ENCODE measurements at places on chromosomes 5 and 9.

GRCh38 chr9:87346061-87346665, 151.5 kb upstream of the DAPK1 start:
- DNase-seq = no peak

- DNase-seq = no peak
Measured at GRCh38 chr5:154138701-154139100, 51.8 kb upstream of the GALNT10 start.

GRCh38 chr5:80860924-80861613, 99.1 kb upstream of the RASGRF2 start:
- DNase-seq = no peak

DNA sequence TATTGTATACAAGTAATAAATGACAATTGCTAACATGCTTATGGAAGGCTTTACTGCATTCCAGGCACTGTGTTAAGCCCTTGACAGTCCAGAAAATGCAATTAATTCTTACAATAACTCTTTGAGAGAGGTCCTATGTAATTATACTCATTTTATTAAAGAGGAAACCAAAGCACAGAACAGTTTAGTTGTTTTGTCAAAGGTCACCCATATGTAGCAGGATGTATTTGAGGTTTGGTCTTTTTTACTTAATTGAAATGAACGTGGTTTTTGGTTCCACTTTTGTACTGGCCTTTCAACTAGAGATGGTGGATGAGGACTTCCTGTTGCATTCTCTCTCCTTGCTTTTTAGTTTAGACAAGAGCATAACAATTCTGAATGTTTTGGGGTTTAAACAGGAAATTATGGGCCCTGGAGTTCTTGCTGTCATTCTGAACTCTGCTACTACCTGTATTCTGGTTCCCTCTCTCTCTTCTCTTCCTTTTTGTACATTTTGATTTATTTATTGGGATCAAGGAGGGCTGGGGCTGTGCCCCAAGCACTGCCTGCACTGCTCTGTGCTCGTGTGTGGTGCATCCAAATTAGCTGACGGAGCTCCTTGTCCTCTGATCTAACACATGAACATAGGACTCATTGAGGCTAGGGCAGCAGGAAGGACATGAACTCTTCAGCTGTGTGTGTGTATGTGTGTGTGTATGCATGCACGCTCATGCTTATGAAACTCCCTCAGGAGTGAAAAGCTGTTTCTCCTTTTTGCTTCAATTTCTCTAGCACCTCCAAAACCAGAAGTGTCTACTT, 47.4 kb downstream of the SLC28A3 start:
- DNase-seq = no peak

DNA sequence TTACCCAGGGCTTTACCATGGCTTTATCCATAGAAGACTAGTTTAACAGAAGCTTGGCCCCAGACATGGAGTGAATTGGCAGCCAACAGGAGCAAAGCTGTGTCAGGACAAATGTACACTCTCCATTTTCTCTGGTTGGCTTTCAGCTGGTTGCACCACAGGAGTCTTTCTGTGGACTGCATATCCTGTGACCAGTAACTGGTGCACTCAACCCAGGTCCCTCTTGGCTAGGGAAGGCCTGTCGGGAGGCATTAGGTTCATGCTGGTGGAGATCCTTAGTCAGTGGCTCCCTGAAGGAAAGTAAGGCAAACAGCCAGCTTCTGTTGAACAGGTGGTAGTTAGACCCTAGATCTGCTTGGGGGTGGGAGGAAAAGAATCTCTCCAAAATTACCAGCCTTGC, 146.9 kb upstream of the TLX3 start:
- DNase-seq = no peak

DNA sequence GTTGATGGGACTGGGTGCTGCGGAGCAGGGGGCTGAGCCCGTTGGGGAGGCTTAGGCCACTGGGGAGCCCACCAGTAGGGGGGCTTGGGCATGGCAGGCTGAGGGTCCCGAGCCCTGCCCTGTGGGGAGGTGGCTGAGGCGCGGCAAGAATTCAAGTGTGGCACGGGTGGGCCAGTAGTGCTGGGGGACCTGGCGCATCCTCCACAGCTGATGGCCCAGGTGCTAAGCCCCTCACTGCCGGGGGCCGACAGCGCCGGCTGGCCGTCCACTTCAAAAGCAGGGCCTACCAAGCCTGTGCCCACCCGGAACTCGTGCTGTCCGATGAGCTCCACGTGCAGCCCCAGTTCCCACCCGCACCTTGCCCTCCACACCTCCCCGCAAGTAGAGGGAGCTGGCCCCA, 917.5 kb downstream of the TAF11L14 start:
- no peak for DNase-seq

GRCh38 chr9:137136261-137136880, 2.6 kb upstream of the GRIN1 start:
- DNase-seq = peak; percentile 41

DNA sequence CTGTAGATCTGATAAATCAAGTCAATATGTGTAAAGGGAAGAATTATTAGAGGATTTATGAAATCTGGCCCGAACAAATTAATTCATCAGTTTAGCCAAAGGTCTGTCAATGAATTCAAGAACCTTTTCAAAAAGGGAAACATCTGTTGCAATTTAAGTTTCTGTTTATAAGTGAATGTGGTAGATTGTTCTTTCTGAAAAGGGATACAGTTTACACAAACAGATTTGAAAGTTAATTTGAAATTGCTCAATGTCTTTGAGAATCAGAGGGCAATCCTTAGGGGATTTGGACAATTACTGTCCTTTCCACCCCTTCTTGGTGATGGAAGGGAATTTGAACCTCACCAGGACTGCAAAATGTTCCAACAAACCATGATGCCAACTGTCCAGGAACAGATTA, 29.7 kb upstream of the ERCC6L2 start:
- no peak for DNase-seq

DNA sequence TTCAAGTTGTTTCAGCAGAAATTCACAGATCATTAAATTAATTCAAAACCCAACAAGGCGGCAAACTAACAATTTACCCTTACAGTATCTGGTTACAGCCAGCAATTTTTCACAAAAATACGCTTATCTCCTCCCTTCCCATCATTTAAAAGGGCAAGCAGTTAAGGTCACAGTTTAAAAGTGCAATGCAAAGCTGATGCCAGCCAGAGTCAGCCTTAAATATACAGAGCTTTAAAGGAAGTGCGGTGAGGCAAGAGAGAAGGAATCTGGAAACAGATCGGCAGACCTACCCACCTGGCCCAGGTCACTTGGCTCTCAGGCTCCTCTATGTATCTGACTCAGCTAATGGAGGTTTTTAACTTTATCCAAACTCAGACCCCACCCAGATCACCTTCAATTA, 31.0 kb downstream of the EPB41L4A start:
- DNase-seq = no peak

DNA sequence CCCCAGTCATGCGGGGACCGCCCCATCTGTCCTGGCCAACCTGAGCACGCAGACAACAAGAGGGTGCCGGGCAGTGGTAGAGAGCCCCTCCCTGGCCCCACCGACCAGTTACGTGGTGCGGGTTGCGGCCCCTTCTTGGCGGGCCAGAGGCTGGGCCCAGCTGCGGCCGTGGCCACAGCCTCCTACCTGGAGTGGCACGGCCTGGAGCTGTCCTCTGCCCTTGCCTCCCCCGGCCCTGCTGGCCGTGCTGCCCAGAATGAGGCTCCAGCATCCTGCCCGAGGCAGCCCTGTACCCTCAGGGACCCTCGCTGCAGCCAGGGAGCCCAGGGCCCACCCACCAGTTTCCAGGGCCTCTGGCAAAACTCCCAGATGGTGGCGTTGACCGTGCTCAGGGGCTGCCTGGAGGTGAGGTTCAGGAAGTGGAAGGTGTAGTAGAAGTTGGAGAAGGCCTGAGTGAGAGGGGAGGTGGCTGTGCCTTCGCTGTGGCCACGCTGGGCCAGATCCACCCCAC, 5.7 kb downstream of the ENTPD8 start:
- no peak for DNase-seq

DNA sequence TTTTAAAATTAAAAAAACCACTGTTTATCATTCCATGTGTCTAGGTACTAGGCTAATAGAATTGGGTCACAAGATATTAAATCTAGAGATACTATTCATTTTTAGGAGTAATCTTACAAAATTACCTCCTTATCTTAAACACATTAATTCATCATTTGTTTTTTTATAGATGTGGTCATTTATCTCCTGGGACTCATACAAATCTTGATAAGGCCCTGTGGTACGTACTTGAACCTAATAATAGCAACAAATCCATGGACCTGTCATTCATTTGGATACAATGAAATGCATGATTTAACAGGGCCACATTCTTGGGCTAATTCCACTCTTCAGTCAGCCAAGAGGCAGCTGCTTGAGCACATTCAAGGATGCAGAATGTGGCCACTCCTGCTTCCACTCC, 66.4 kb upstream of the MARCHF11 start:
- no peak for DNase-seq

Measured in erythroblast (primary cell).